HT1080 (cell line): ENCODE measurements at places on chromosomes 3 and 15.
A peak's percentile ranks its signal among the peaks of the same experiment; 100 is the strongest.

DNA sequence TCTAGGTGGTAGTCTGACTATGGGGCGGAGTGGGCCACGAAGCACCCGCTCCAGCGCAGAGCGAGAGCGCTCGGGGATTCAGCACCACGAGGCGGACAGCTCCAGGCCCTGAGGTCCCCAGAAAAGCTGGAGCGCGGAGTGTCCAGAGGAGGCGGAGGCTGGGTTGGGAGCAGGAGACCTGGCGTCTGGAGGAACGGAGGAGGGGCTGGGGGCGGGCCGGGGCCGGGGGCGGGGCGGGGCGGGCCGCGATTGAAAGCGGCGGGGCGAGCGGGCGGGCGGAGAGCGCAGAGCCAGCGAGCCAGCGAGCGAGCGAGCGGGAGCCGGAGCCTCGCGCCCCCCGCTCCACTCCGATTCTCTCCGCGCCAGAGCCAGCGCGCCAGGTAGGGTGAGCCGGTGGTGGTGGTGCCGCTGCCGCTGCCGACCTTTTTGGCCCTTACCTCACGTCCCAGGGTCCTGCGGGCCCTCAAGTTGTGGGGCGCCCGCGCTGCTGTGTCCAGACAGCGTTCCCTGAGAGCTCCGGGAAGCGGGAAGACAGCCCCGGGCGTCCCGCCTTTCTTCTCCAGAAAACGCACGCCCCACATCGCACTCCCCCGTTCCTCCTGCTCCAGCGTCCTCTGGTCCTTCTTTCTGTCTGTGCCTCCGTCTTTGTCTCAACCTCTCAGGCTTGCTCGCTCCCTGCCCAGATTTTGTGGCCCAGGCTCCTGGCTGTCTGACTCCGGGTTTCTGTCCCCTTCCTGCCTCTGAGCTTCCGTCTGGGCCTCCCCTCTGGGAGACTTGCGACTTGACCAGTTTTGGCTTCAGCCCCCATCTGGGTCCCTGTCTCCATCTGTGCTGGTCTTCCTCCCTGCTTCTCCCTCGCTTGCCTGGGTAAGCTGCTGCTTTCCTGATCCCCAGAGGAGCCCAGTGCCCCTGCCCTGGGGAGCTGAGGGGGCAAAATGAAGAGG is at the start of gene GRM2:
Gene GRM2 (plus strand): TSS at position 281 of the 944 bp plus-strand sequence. CDS start 1,916 bp downstream, outside the sequence.
- no peak for DNase-seq

- peak; percentile 85 for DNase-seq
Observed at GRCh38 chr15:66720206-66721010, 18.4 kb downstream of the SMAD6 start.

- DNase-seq, result no peak
Observed at GRCh38 chr15:25060472-25060803, 105.7 kb downstream of the SNRPN start.

DNA sequence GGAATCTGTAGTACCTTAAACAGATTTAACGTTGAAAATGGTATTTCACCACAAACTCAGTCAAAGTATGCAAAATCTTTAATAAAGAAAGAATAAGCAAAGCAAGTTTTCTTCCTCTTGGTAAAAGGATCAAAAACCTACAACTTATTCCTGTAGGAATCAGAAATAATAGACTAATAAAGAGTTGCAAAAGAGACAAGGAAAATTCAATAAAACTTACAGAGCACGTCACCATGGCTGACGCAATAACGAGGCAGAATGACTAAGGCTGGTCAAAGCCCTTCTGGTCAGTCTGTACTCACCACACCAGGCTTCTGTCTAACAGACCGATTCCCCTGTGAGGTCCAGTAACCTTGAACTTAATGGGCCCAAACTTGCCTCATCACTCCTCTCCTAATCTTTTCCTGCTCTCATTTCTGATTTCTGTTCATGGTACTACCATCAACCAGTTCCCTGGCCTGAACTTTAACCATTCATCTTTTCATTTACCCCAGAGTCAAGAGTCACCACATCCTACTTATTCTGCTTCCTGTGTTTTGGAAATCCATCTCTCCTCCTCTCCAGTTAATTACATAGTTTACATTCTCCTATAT is 5.0 kb downstream of the MASP1 start:
- DNase-seq, result peak; percentile 32

DNA sequence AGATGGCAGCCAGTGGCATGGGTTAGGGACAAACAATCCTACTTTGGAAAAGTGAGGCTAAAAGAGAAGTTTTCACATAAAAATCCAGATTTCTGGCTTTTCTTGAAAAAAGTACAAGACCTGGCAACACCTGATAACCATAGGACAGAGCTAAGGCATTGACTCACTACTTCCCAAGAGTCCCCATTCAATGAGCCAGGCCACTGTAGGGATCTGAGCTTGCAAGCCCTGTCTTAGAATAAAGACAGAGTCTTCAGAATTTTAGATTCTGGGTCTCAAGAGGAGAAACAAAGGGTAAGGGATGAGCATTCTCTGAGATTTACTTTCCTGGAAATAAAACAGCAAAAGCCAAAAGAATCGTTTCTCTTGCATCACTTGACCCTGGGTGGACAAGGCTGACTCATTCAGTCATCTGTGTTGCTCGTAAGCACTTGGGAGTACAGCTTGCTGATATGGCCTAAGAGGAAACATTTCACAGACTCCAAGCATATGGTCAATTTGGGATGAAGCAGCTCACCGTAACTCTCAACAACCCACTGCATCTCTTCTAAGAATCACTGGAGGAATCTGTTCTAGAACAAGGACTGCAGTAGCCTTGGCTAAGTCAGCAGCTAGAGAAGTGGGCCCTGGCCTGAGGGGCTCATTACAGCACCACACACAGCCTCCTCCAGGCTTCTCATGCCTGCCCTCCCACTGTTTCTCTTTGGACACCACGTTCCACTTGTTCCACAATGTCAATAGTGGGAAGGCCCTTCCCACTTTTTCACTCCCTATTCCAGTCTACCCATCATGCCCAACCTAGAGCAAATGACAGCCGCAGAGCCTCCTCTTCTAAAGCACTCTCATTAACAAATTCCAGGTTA is 86.2 kb downstream of the RFTN1 start:
- peak; percentile 69 for DNase-seq
